ENCODE measurements at places on chromosomes 11 and 22.

- no peak for DNase-seq
Observed at GRCh38 chr22:22938672-22939587, 51.3 kb downstream of the IGLL5 start.

DNA sequence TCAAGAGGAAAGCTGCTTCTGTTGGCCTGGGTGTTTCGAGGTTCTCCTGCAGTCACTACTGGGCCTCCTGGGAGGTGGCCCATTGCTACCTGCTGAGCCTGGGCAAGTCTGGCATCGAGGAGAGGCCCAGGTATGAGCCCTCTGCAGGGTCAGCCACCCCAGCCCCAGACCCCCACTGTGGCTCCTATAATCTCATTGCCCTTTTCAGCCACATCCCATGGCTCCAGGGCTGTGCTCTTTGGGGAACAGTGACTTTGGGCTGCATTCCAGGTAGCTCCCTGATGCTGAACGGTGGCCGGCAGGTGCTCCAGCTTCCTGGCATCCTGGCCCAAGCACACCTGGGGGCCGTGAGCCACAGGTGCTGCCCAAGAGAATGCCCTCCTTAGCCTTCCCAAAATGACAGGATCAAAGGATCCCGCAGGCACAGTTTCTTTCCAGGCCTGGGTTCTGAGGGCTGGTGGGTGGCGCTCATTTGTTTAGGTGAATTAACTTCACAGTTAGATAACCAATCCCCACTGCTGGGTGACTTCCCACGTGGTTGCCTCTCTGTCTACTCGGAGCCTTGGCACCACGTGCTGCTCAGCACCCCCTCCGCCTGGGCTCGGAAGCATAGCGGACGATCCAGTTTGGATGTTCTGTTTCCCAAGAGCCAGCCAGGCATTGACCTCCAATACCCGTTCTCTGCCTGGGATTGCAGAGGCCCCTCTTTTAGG lies 97.4 kb downstream of the BCR start:
- no peak for DNase-seq

DNA sequence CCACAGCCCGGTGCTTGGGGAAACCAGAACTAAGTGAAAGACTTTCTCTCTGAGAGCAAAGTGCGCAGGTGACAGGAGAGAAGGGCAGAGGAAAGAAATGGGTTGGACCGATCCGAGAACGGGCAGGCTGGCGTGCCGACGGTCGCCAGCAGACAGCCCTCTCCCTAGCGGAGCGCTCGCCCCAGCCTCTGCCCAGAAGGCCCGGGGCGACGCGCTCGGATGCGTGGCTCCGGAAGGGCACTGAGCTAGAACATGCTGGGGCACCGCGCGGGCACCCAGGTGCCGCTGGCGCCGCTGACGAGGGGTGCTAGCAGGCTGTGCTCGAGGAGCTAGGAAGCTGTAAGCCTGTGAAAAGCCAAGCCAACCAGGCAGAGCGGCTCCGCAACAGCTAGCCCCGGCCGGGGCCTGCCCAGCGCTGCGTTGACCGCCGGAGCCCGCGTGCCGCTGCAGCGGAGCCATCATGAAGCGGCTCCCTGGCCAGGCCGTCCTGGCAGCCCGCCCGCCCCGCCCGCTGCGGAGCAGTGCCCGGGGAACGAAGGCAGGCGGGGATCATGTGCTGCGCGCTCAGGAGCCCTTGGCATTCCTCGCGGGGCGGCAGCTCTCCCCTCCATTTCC lies 22.1 kb upstream of the RRAS2 start:
- DNase-seq = peak; percentile 82

DNA sequence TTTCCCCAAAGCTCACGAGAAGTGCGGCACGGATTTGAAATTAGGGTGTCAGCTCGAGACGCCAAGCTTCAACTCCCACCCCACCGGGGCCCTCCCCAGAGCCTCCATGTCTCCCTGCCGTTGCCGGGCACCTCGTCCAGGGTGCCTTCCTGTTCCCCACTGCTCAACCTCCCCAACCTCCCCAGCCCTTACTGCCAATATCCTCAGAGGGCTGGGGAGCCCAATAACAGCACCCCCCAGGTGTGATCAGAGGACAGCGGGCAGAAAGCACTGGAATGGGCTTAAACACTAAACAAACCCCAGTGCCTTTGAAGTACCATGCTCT lies 1336.4 kb downstream of the TBC1D22A start:
- DNase-seq = no peak

DNA sequence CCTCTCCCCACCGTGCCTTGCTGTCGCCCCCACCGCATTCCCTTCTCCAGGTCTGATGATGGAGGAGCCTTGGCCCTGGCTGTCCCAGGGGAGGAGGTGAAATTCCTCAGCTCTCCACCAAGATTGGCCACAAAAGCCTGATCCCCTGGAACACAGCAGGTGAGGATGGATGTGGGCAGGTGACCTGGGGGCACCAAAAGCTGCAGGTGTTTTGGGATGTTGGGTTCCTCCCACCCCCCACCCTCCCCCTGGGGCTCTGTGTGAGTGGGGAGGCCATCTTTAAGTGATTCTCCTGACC lies 639 bp downstream of the TRIOBP start:
- no peak for DNase-seq

- no peak for DNase-seq
Observed at GRCh38 chr22:41770715-41771468, 29.6 kb upstream of the CCDC134 start.

- peak; percentile 65 for DNase-seq
Observed at GRCh38 chr22:27405672-27406388, 395.7 kb downstream of the MN1 start.

GRCh38 chr22:39242595-39243438 lies 2.0 kb downstream of the PDGFB start:
- no peak for DNase-seq

- no peak for DNase-seq
Observed at GRCh38 chr11:79208126-79208525, 232.7 kb downstream of the TENM4 start.

DNA sequence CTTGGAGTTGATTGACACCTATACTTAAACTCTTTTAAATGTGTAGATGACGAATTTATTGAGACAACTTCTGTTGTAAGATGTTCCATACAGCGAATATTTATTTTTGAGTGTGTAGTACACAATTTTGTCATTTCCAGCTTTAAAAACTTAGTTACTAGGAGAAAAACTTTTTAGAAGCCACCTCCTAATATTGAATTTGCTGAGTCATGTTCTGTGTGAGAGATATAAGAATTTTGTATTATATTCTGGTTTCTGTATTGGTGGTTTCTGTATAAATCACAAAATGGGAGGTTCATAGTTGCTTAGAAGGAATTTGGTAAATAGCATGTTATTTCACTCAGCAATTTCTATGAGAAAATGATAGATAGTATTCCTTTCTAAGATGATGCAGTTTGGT lies 171.3 kb downstream of the WNT11 start:
- no peak for DNase-seq

DNA sequence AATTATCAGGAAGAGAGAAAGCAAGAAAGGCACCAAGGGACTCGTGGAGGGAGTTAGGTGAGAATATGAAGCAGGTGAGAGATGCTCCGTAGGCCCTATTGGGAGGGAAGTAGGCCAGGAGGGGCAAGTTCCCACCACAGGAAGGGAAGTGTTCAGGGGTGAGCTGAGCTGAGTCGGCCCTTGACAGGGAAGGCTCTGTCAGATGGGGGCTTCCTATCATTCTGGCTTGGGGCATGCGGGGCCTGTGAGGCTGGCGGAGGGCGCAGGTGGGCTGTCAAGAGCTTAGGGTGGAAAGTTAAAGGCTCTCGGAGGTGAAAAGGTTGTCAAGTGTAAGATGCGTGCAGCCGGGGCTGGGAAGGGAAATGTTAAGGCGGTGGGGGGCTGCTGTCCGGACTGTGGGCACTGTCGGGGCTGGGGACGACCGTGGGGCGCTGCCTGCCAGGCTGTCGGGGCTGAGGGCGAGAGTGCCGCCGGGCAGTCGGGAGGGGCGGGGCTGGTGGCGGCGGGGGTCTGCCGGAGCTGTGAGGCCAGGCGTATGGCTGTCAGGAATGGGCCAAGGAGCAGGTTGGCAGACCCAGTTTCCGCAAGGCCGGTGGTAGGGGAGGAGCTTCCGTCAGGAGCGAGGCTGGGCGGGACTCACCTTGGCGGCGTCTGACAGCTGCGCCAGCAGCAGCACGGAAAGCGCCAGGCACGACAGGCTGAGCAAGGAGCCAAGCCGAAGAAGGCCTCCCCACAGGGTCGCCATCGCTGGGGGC lies 496 bp downstream of the TMEM9B start:
- DNase-seq = peak; percentile 79

DNA sequence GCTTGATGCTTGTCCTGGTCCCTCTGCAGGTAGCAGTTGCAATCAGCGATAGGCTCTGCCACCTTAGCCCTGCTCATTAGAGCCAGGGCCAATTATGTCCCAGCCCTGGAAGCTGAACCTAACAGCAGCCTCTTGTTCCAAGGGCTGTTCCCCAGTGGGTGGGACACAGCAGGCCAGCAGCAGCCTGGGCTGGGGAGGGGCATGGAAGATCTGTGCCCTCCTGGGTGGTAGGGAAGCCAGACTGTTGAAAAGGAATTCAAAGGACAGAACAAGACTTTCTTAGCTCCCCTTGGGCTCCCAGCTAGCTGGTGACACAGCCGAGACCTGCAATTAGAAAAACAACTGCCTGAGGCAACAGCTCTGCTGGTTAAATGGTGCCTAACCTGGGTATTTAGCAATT lies 17.4 kb downstream of the DRD2 start:
- no peak for DNase-seq

DNA sequence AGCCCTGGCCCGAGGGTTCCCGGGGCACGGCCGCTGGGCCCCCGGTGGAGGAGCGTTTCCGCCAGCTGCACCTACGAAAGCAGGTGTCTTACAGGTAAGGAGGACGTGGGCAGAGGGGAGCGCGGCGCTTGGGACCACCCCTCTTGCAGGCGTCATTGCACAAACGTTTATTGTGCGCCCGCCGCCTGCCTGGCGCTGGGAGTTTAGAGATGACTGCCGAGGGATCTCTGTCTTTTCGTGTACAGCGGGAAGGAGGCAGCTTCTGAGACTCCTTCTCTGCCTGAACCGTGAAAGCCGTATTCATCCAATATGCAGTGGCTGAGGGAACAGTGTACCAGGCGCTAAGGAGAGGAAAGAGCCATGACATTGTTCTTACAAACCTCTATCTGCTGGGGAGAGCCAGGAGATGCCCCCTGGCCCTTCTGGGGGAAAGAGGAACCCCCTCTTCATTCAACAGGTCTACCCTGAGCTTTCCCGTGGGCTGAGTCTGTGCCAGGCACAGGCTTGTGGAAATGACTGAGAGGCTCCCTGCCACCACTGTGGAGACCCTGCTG lies 13.8 kb upstream of the DGKZ start:
- DNase-seq = no peak

GRCh38 chr11:117182551-117182935 lies 4.0 kb downstream of the SIDT2 start:
- DNase-seq = peak; percentile 34

DNA sequence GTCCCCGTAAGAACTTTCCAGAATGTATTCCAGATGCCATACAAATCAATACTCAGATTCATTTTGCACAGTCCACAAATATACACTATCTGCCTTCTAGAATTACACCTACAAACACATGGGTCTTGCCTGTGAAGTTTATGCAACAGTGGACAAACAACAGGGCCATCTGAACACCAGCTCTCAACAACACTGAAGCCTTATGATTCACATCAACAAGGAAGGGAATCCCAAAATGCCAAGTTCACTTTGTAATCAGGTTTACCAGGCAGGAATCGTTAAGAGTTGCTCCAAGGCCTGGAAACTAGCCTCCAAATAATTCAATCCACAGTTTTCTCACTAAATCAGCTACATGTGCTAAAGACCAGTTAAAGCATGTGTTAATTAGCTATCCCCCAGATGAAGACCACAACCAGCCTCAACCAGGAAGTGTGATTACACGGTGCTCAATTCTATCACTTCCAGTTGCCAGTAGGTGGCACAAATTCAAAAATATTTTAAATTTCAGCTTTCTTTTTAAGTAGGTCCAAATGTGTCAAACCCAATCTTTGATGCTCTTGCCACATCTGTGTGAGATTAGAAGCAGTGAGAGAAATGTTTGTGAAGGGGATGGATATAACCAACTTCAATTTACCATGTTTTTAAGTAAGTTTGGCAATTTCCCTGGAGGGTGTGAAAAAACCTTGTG lies 139.1 kb upstream of the BDNF start:
- no peak for DNase-seq

DNA sequence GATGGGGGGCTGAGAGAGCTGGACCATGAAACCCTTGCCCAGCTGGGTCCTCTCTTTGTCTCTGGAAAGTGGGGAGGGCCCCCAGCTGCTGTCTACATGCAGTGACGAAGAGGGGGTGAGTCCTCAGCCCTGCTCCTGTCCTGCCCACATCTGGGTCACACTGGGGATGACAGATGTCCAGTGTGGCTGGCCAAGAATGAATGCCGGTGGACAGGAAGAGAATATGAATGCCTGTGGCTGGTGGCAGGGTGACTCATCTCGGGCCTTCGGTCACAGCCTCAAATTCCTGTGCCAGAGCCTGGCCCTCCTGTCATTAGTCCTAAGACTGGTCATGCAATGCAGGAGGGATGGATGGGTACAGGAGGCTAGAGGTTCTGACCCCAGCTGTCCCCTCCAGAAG lies 2.2 kb upstream of the PNPLA3 start:
- peak; percentile 63 for DNase-seq

GRCh38 chr11:22432291-22433093 lies 94.3 kb downstream of the SLC17A6 start:
- DNase-seq = peak; percentile 68

DNA sequence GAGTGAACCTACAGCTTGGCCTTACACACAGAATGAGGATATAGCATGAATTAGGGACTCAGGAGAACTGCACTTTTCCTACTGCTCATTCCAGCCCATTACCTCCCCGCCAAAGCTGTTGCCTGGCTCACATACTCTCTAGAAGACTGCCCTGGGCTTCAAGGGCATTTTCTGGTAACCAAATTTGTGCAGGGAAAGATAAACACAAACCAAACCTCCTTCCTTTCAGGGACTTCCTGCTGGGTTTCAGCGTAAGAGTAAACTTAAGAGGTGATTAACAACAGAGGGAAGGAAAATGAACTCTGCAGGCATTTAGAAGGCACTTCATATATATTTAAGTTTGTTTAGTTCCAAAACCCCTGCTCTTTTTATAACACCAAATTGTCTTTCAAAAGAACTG lies 194.9 kb downstream of the SWAP70 start:
- DNase-seq = no peak

GRCh38 chr22:50727678-50728522 lies 10.1 kb upstream of the ACR start:
- no peak for DNase-seq

GRCh38 chr11:95568281-95568680 lies 221.3 kb downstream of the FAM76B start:
- no peak for DNase-seq

GRCh38 chr11:35735411-35735810 lies 72.8 kb downstream of the TRIM44 start:
- DNase-seq = no peak

DNA sequence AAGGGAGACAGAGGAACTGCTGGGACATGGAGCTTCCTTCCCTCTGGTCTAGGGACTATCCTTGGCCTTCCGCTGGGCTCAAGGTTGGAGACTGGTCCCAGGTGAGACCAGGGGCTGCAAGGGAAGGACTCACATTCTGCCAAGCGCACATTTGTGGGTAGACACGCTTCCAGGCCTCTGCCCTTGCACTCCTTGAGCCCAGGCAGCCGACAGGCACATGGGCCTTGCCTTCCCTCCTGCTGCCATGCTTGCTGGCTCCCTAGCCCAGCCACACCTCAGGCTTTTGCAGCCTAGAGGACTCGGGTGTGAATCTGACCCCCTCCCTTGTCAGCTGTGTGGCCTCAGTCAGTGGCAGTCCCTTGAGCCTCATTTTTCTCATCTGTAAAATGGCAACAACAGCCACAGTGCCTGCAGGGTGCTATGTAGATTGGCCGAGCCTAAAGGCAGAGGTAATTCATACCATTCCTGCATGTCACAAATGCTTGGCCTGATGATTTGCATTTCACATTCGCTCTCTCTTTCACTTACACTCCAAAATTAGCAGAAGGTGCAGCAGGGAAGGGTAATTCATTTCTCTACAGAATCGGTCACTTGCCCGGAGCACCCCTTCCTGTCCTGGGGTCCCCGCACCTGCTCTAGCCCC lies 57.6 kb upstream of the NECTIN1 start:
- DNase-seq = no peak

Data from psoas muscle (tissue), 8 donors.